Pulmonary artery endothelial cell (primary cell): ENCODE measurements at places on chromosomes 3 and 15. TPM values are rescaled to one million over a fixed set of nuclear protein-coding genes. Genes with fewer than 3 reads are reported as not detected.

GOLGA8M gene
- 0.07 and 0.35 TPM in 2 replicates for total RNA-seq

CSPG4 gene
- under 0.01 and 0.04 TPM in 2 replicates for total RNA-seq

GCNT3 gene
- total RNA-seq = 0.14 TPM in 1 of 2 replicates, not detected in the other

CPN2 gene
- total RNA-seq = not detected in 2 replicates

C3orf22 gene
- total RNA-seq = not detected in 2 replicates

ATOSA gene
- 26.9 and 41.7 TPM in 2 replicates for total RNA-seq

STXBP5L gene
- total RNA-seq = not detected in 2 replicates

SLC12A1 gene
- not detected in 2 replicates for total RNA-seq

SLC7A14 gene
- total RNA-seq = 3.0 and 11.8 TPM in 2 replicates

STAC gene
- not detected in 2 replicates for total RNA-seq

SLC22A13 gene
- 0.13 and 0.18 TPM in 2 replicates for total RNA-seq

PDE8A gene
- total RNA-seq = 22.8 and 24.4 TPM in 2 replicates

SCAANT1 gene
- total RNA-seq = not detected in 2 replicates

LRRC28 gene
- total RNA-seq = 13.4 and 14.8 TPM in 2 replicates

CCR4 gene
- total RNA-seq = 0.21 TPM in 1 of 2 replicates, not detected in the other

PPP1R14D gene
- not detected in 2 replicates for total RNA-seq

RTP1 gene
- total RNA-seq = not detected in 2 replicates

DPPA4 gene
- not detected in 2 replicates for total RNA-seq

GPR156 gene
- total RNA-seq = 0.13 and 0.18 TPM in 2 replicates

TMEM43 gene
- total RNA-seq = 103 and 145 TPM in 2 replicates

HTD2 gene
- 5.4 and 8.7 TPM in 2 replicates for total RNA-seq

MCF2L2 gene
- 0.53 and 1.2 TPM in 2 replicates for total RNA-seq

YEATS2 gene
- total RNA-seq = 33.8 and 37.5 TPM in 2 replicates

CCNL1 gene
- total RNA-seq = 95.1 and 143 TPM in 2 replicates

POPDC2 gene
- total RNA-seq = 0.07 and 0.11 TPM in 2 replicates

P3H2 gene
- total RNA-seq = 0.88 and 1.3 TPM in 2 replicates

GABRB3 gene
- 0.07 and 0.59 TPM in 2 replicates for total RNA-seq

TMCO5A gene
- not detected in 2 replicates for total RNA-seq

ITIH1 gene
- not detected in 2 replicates for total RNA-seq

WNT5A gene
- total RNA-seq = 0.04 and 0.07 TPM in 2 replicates

ZNF80 gene
- total RNA-seq = not detected in 2 replicates

GOLGA8G gene
- total RNA-seq = not detected in 2 replicates

TM2D3 gene
- total RNA-seq = 33.5 and 41.8 TPM in 2 replicates

EIF3J gene
- total RNA-seq = 49.5 and 74.3 TPM in 2 replicates

PRRT3 gene
- 0.88 and 1.1 TPM in 2 replicates for total RNA-seq

ARL14 gene
- not detected in 2 replicates for total RNA-seq
